ENCODE measurements at places on chromosomes 3 and 15.

GRCh38 chr3:188911026-188911850, 260.5 kb upstream of the TPRG1 start:
- DNase-seq = no peak

GRCh38 chr15:87940768-87941167, 315.8 kb downstream of the NTRK3 start:
- DNase-seq = no peak

- no peak for DNase-seq
Observed at GRCh38 chr15:62250186-62250585, 85.1 kb upstream of the C2CD4B start.

DNA sequence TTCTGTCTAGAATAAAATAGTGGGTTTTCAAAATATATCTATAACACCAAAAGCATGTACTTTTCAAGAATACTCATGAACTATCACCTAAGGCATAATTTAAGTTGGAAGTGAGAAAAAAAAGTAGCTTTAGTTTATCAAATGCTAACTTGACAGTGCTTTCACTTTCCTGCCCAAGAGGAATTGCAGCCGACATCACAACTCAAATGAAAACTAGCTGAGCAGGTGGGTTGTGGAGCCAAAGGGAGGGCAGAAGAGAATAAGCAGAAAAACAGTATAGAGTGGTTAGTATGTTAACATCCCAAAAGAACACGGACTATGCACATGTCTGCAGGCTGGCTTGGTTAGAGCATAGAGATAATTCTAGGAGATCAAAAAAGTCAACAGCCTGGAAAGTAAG, 120.9 kb downstream of the NEDD4 start:
- DNase-seq = no peak

DNA sequence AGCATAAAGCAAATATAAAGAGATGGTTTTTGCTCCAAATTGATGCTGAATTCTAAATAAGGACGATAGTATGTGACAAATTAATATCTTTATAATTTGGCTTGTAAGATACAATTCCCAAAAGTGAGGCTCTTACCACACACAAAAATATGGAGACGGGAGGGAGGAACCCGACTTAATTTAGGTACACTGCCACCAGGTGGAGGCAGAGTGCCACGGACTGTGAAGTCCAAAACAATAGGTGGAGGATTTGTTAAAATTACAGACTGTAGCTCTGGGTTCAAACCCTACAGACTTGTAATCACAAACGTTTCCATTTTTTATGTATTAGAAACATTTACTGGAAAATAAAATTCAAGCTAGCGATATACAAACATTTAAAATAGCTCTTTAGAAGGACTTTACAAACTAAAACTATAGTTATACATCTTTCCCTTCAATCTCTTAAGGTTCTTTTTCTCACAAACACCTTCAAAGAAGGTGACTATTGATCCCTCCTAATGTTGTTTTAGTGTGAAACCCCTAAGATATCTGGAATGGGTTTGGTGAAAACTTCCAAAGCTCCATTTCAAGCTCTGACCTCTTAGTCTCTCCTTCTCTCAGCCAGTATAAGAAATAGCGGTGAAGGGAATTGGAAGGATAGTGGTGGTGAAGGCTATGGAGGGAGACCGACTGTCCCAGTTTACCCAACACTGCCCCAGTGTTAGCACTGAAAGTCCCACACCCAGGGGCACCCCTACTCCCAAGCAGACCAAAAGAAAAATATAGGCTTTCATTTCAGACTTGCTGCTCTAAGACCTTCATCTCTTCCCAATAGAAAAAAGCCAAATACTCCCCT, 89.7 kb downstream of the AQP9 start:
- DNase-seq = peak; percentile 43

GRCh38 chr3:172832983-172833382, 82.5 kb downstream of the ECT2 start:
- no peak for DNase-seq

DNA sequence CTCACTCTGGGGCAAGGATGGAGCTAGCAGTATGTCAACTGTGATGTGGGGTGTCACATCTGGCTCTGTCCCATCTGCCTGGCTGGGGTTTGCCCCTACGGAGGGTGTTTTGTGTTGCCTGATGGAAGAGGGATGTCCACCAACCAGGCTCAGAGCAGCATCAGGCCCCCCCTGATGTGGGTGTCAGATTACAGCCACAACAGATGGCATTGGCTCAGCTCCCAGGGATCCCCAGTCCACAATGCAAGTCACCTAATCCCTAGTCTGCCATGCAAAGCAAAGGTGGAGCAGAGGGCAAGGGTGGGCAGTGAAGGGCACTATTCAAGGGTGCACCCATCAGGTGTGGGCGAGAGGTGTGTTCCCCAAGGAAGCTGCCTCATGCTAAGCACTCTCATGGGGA, 48.9 kb upstream of the AMOTL2 start:
- no peak for DNase-seq

GRCh38 chr3:43093006-43093405, 12.9 kb downstream of the POMGNT2 start:
- DNase-seq = no peak

GRCh38 chr3:124292329-124292728, 300.4 kb upstream of the ROPN1 start:
- no peak for DNase-seq

DNA sequence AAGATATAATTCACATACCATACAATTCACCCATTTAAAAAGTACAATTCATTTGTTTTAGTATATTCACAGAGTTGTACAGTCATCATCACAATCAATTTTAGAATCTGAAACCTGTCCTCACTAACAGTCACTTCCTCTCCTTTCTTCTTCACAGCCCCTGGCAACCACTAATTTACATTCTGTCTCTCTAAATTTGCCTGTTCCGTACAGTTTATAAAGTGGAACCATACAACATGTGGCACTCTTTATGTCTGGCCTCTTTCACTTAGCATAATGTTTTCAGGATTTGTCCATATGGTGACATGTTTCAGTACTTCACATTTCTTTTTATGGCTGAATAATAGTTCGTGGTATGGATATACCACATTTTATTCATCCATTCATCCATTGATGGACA, 22.7 kb downstream of the ERICH6 start:
- no peak for DNase-seq

DNA sequence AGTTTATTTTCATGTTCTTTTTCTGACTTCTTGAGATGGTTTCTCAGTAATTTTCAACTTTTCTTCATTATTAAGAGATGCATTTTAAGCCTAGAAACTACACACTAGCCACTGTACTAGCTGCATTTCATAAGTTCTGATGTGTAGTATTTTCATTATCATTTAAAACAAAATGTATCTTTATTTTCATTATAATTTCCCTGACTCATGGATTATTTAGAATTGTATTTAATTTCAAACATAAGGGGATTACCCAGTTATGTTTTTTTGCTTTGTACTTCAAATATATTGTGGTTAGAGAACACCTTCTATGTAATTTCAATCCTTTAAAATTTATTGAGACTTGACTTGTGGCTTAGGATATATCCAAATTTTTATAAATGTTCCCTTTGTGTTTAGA, 44.5 kb downstream of the STT3B start:
- DNase-seq = no peak

DNA sequence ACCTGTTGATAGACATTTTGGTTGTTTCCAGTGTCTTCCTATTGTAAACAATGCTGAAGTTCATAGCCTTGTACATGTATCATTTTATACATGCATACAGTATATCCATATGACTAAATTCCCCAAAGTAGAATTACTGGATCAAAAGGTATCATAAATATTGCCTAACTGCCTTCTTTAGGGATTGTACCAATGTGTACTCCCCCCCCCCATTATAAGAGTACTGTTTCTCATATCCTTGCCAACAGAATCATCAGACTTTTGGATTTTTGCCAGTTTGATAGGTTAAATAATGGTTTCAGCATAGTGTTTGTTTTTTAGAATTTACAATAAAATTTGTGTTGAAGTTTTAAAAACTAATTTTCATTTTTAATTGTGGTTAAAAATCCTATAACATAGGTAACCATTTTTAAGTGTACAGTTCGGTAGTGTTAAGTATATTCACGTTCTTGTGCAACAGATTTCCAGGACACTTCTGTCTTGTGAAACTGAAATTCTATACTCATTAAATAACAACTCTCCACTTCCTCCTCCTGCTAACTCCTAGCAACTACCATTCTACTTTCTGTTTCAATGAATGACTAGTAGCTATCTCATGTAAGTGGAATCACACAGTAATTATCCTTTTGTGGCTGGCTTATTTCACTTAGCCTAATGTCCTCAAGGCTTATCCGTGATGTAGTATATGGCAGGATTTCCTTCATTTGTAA, 30.8 kb upstream of the MAP3K13 start:
- no peak for DNase-seq

DNA sequence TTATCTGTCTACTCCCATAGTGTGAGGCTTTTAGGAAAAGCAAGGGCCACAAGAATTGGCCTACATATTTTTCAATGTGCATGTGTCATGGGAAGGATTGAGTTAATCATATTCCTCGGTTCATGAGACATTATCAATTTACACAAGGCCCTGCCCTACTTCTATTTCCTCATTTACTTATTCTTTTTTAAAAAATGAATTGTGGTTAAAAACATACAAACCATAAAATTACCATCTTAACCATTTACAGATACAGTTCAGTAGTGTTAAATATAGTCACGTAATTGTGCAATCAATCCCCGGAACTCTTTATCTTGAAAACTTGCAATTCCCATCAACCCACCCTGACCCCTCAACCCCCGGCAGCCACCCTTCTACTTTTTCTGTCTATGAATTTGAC, 284.0 kb upstream of the GADL1 start:
- no peak for DNase-seq

DNA sequence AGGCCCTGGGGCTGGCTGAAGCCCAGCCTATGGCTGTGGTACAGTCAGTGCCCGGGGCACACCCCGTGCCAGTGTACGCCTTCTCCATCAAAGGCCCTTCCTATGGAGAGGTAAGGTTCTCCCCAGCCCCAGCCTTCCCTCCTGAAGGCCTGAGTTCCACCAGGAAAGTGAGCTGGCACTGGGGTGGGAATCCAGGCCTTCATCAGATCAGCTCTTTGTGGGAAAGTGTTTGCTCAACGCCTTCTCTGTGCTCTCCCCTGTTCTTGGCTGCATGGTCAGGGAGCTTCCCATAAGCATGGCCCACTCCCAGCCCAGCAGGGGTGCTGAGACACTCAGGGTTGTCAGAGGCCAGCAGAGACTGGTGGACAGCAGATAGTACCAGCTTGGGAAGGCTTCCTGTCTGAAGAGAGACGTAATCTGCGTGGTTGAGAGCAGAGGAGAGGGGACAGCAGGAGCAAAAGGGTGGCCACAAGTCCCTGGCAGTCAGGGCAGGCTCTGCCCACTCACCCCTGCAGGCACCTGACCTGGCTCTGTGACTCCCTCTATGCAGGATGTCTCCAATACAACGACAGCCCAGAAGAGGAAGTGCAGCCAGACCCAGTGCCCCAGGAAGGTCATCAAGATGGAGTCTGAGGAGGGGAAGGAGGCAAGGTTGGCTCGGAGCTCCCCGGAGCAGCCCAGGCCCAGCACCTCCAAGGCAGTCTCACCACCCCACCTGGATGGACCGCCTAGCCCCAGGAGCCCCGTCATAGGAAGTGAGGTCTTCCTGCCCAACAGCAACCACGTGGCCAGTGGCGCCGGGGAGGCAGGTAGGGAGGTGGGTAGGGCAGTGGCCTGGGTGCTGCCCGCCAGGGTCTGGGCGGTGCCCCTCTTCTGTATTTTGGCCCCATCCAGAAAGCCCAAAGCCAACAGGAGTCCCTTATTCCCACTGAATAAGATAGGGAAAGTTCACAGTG, 38.4 kb downstream of the PML start:
- DNase-seq = no peak

- DNase-seq = no peak
Observed at GRCh38 chr3:128761392-128761791, 35.4 kb downstream of the RAB7A start.

DNA sequence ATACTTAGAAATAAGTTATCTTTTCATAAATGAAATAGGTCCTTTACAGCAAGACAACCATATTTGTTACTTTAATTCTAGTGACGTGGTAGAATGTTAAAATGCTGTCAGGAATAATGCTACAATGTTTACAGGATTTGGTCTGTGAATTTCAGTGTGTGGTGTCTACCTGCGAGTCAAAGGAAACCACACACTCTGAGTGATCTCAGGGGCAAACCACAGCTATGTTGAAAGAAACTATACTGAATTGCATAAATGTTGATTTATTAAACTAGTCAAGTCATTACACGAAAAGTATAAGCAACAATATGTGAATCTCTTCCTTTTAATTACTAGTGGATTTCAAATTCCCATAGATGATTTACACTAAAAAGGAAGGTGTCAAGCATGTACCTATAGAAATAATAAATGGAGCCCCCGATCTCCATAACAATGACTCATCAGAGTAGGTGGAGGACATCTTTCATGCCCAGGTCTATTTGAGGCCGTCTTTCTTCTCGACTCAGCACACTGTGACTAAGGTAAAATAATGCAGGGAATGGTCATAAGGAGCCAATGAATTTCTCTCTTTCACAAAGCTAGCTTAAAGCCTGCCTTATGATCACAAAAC, 463.0 kb downstream of the ERC2 start:
- DNase-seq = no peak

- no peak for DNase-seq
Observed at GRCh38 chr15:40366457-40367370, 8.7 kb downstream of the DISP2 start.

DNA sequence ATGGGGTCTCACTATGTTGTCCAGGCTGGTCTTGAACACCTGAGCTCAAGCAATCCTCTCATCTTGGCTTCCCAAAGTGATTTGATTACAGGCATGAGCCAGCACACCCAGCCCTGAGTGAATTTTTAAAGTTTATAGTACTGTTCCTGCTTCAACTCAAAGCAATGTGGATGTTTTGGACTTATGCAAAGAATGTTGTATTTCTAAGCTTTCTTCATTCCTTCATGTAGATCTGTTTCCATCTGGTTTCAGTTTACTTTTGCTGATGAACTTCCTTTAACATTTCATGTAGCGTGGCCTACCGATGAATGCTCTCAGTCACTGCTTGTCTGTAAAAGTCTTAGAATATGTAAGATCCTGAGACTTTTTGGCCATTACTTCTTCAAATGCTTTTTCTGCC, 23.2 kb downstream of the NRG4 start:
- DNase-seq = no peak

Measured in activated CD4-positive, alpha-beta T cell treated with anti-CD3 and anti-CD28 coated beads, Interleukin-2, amount 50 U/mL, for 24 hours (primary cell).